ENCODE measurements at places on chromosomes 7 and 10.

DNA sequence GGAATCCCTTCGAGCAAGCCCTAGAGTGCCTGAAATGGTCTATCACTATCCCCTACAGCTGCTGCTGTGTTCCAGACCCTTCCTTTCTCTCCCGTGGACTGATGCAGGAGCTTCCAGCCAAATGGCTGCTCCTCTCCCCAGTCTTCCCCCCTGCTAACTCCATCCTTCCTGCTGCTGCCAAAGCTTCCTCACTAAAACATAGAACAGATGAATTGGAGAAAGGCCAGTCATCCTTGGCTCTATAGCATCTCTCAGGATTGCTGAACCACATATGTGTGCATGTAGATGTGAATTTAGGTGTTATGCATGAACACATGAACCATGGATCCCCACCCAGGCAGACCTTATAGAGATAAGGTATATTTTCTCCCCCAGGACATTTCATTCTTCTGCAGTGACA lies 60.7 kb downstream of the GPR26 start:
- DNase-seq, result no peak

- no peak for DNase-seq
Measured at GRCh38 chr7:50743016-50743415, 39.7 kb downstream of the GRB10 start.

GRCh38 chr10:48772059-48772458 lies 87.4 kb downstream of the WDFY4 start:
- DNase-seq, result no peak

DNA sequence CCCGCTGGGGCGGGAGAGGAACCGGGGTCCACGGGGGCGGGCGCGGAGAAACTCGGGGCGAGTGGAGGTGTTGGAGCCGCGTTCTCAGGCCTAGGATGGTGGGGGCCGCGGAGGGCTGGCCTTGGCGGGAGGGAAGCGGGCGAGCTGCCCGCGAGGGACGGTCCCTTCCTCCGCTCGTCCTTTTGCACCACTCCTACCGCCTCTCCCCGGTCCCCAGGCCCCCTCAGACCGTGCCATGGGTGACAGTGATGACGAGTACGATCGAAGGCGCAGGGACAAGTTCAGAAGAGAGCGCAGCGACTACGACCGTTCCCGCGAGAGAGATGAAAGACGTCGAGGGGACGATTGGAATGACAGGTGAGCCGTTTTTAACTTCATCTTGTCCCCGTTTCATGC lies 451 bp downstream of the SRRT start:
- DNase-seq, result peak; percentile 51

GRCh38 chr7:93367254-93367653 lies 135.1 kb downstream of the VPS50 start:
- peak; percentile 11 for DNase-seq

- DNase-seq, result no peak
Measured at GRCh38 chr7:90532231-90532929, 62.9 kb downstream of the PTTG1IP2 start.

DNA sequence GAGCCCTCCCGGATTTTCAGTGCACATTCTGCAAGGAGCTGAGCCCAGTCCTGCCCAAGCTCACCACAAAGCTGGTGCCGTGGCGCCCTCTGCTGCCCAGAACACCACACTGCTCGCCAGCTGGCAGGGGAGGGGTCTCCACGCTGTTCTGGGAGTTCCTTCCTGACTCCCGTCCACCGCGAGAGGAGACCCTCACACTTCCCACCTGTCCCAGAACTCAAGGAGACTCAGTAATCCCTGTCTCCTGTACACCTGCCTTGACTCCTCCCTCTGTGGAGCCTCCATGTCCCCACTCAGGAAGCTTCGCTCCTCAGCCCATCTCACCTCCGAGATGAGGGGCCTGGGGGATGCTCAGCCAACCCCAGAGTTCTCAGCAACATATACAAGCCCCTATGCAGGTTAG lies 11.3 kb downstream of the C10orf105 start:
- peak; percentile 70 for DNase-seq

GRCh38 chr10:31977440-31978155 lies 49.0 kb upstream of the ARHGAP12 start:
- peak; percentile 70 for DNase-seq

- DNase-seq, result no peak
Measured at GRCh38 chr7:124577256-124577655, 188.3 kb downstream of the GPR37 start.

DNA sequence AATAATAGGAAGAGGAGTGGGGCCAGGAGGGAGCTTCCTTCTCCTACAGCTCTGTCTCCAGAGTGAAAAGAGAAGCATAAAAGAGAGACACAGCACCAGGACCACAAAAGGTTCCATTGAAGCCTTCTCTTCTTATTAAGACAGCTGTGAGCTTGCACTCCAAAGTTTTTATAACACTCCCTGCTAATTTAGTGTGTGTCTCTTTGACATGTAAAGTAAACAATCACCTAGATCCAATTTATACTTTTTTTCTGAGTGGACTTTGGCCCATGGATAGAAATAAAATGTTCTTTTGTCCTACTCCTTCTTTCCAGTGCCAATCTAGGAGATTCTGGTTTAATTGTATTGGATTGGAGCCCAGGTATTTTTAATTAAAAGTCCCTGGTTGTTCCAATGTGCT lies at the start of gene CYP2C8:
Gene CYP2C8 (minus strand): TSS at position 212 of the 400 bp plus-strand sequence. CDS start 95 bp downstream, at position 117.
- no peak for DNase-seq

GRCh38 chr7:102004848-102005247 lies 187.4 kb downstream of the CUX1 start:
- no peak for DNase-seq

Data from astrocyte of the hippocampus (primary cell).